ENCODE measurements at places on chromosomes 16 and 17. TPM values are rescaled to one million over a fixed set of nuclear protein-coding genes. Genes with fewer than 3 reads are reported as not detected.

CCL4 gene
- total RNA-seq: 361 TPM

CDRT4 gene
- total RNA-seq: 0.54 TPM

NPIPB6 gene
- 0.81 TPM for total RNA-seq

ARL5C gene
- total RNA-seq: not detected

PRAC1 gene
- not detected for total RNA-seq

CDR2 gene
- total RNA-seq: 35.1 TPM

CDH5 gene
- not detected for total RNA-seq

SMIM36 gene
- total RNA-seq: not detected

PRSS27 gene
- 1.2 TPM for total RNA-seq

PIPOX gene
- 1.5 TPM for total RNA-seq

BAHCC1 gene
- 0.08 TPM for total RNA-seq

DOC2A gene
- 1.1 TPM for total RNA-seq

MAF gene
- 141 TPM for total RNA-seq

KRT32 gene
- total RNA-seq: not detected

KRTAP17-1 gene
- not detected for total RNA-seq

ESRP2 gene
- total RNA-seq: 0.68 TPM

SOST gene
- total RNA-seq: not detected

TPSG1 gene
- total RNA-seq: not detected

CD7 gene
- total RNA-seq: 256 TPM

COTL1 gene
- 274 TPM for total RNA-seq

TBC1D3 gene
- total RNA-seq: not detected

ABCA8 gene
- total RNA-seq: 0.35 TPM

ROGDI gene
- 6.3 TPM for total RNA-seq

Data from activated T-cell treated with anti-CD3 and anti-CD28 coated beads, Interleukin-2, amount 50 U/mL, for 4 hours (primary cell).